ENCODE measurements at places on chromosomes 12 and 14.

DNA sequence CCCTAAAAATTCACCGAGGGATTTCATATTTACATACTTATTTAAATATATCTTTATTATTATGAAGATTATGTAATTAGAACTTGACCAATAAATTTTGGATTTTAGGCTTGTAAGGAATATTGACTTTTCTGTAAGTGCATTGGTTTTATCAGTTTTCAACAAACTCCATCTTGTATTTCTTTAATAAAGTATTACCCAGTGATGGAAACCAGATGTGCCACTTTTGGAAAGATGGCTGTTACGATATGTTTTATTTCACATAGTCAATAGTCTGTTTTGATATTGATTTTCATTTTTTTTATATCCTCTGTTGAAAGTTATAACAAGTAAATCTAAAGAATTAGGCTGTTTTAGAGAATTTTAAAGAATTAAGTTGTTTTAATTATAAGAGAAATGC is 1.8 kb downstream of the MON2 start:
- DNase-seq, result no peak

- DNase-seq, result no peak
These were observed 265.0 kb downstream of the CACNA1C start for GRCh38 chr12:2317772-2318171.

- no peak for DNase-seq
These were observed 15.7 kb upstream of the MAX start for GRCh38 chr14:65117769-65118745.

- no peak for DNase-seq
These were observed 209.7 kb downstream of the ATXN7L3B start for GRCh38 chr12:74747305-74747704.

DNA sequence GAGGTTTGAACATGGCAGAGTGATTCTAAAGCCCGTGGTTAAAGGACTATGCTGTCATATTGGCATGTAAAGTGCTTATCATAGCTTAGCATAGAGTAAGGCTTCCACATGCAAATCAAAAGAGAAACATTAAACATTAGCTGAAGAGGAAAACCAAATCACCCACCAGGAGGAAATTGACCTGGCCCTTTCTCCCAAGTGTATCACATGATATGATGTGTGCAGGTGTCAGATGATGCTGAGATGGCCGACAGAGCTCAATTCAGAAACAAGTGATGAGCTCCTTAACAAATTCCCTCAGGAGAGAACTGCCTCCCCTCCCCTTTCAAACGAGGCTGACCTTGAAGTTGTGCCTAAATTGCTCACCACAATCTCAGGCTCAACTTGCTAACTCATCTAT is 217.1 kb upstream of the BTG1 start:
- no peak for DNase-seq

GRCh38 chr14:47857646-47858045 is 182.2 kb upstream of the MDGA2 start:
- no peak for DNase-seq

DNA sequence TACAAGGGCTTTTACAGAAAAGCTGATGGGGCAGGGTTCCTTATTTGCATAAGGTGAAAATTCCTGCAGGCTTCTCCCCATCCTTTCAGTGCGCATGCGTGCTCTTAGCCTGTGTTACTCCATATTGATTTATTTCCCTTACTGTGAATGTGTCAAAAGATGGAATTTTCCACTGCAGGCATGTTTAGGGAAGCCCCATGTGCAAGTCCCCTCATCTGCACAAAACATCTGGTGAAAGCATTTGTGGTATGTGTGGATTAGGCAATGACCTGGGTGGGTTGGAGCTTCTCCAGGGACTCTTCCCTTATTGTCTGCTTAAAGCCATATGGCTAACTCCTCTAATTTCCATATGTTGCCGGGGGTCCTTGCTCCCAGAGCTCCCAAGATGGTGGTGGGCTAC is 912.7 kb upstream of the LRFN5 start:
- no peak for DNase-seq

DNA sequence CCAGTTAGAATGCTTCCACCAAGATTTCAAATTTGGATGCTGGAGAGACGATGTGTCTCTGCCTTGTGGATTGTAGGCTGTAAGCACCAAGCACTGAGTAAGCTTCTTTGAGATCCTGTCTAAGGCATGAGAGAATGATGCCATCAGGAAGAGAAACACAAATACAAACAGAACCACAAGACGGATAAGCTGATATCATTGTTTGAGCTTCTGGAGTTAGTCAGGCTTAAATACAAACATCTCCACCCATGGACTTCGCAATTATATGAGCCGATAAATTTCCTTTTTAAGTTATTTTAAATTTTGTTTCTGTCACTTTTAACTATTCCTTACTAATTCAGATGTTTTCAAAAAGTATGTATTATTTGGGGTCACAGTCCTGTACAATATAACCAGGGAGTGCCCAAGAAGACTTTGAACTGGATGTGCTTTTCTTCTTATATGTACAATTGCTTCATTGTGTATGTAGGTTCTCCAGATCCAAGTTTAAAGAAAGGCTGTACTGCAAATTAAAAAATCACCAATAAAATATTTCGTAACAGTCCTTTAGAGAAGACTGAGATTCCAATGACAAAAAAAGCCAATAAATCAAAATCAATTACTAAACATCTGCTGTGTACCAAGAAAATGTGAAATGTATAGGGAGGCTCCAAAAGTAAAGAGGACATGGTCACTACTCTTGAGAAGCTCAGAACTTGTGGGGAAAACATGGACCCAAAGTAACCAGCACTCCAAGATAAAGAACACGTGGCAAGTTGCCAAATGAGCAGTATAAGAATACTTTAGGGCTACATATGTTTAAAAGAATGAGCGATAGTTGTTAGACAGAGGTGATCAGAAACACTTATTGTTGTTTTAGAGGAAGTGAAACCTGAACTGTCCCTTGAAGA is 274.1 kb downstream of the ADAMTS20 start:
- DNase-seq, result no peak

- no peak for DNase-seq
These were observed 132.1 kb upstream of the BTG1 start for GRCh38 chr12:92277795-92278194.

GRCh38 chr14:94582851-94583250 is 1.6 kb downstream of the SERPINA5 start:
- no peak for DNase-seq

DNA sequence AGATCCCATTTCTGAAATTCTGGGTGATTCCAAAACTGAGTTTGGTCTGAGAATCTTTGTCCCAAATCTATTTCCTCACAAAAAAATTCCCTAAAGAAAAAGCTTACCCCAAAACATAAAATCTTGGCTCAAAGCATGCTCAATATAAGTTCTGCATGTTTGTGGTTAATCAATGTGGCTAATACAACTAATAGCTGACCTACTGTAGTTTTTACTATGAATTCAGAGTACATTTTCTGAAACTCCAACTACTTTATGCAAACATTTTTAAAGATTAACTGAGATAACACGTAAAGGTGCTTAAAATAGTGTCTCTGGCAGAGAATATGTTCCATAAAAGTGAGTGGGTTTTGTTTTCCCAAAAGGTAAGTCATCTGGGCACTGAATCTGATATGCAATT is 133.1 kb downstream of the MED13L start:
- DNase-seq, result no peak

- DNase-seq, result no peak
These were observed 11.2 kb upstream of the ARID2 start for GRCh38 chr12:45718306-45718705.

- no peak for DNase-seq
These were observed 15.4 kb upstream of the SCAF11 start for GRCh38 chr12:46005823-46006222.

DNA sequence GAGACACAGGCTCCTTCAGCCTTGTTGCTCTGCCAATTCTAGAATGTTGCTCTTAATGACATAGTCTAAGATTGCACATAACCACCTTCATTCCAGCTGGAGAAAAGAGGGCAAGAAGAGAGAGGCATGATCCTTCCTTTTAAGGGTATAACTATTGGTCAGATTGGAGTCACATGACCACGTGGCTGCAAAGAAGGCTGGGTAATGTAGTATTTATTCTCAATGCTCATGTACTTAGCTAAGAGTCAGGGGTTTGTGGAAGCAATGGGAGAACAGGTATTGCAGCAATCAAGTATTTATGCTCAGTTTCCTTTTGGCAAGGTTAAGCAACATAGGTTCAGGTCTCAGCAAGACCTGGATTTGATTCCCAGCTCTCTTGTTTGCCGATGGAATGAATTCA is 298.8 kb upstream of the TBX3 start:
- DNase-seq, result no peak

GRCh38 chr14:87935886-87936285 is 57.1 kb downstream of the GALC start:
- DNase-seq, result no peak

- no peak for DNase-seq
These were observed 50.4 kb downstream of the TBX5 start for GRCh38 chr12:114355389-114356088.

GRCh38 chr14:45133683-45134050 is 614 bp downstream of the FKBP3 start:
- DNase-seq, result no peak

GRCh38 chr14:89304561-89304960 is 112.5 kb downstream of the FOXN3 start:
- DNase-seq, result no peak

- no peak for DNase-seq
These were observed 25.8 kb downstream of the ARF6 start for GRCh38 chr14:49918706-49919105.

GRCh38 chr14:105917933-105918436 is 391.6 kb downstream of the TMEM121 start:
- DNase-seq, result no peak

- no peak for DNase-seq
These were observed 6.9 kb upstream of the KRT72 start for GRCh38 chr12:52608161-52608560.
